ENCODE measurements at places on chromosomes 16 and 17. TPM values are rescaled to one million over a fixed set of nuclear protein-coding genes. Genes with fewer than 3 reads are reported as not detected.

Gene CTRL
- 0.40 TPM for total RNA-seq

Gene ETV4
- total RNA-seq = 1.1 TPM

DNA sequence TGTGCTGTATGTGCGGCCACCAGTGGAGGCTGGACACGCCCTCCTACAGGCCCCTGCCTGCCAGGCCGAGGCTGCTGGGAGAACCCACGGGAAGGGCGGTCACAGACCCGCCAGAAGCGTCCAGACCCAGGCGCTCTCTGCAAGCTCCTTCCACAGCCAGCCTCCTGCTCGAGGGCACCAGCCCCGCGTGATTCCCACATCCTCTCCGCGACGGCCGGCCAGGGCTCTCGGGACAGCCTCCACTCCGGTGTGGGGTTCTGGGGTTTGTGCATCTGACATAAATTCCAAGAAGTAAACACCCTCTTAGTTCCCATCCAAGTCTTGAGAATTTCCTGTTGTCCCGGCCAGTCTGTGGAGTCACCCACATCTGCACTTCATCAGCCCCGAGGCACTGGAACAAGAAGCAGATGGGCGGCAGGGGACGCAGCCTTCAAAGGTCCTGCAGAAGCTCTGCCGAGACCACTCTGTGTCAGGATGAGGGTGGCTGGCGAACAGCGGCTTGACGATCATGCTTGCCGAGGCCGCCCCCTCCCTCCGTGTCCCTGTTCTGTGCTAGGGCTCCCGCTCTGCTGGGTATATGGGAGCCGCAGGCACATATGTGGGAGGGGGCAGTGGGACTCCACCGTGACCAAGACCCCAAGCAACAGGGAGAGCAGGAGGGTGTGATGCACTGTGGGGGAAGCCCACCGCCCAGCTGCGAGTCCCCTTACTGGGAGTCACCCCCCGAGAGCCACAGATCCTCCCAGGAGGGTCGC, 2.4 kb upstream of the TMEM204 start:
- DNase-seq = no peak

DNA sequence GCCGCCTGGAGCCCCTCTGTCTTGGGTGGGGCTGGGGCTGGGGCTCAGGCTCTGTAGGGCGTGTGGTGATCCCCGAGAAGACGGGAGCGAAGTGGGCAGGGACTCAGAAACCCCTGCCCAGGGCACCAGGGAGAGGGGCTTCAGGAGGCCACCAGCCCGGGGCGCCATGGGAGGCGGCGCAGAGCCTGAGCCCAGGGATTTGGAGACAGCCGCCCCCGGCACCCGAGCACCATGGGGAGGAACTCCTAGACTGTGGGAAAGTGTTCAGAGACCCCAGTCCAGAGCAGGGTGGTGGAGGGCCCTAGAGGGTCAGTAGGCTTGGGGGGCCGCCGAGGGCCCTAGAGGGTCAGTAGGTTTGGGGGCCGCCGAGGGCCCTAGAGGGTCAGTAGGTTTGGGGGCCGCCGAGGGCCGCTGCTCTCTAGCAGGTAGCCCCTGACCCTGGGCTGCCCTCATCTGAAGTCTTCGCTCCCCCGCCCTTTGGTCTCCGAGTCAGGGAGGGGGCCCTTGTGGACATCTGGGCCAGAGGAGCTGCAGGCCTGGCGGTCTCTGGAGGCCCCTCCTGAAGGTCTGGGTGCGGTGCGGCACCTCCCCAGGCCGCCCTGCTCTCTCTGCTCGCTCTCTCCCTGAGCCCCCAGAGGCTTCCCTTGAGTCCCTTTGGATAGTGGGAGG, 734 bp downstream of the ARHGDIG start:
- DNase-seq = peak; percentile 32
